ENCODE measurements at places on chromosomes 5 and 9.

- DNase-seq: no peak
Observed at GRCh38 chr5:52903142-52903541, 86.0 kb upstream of the ITGA2 start.

DNA sequence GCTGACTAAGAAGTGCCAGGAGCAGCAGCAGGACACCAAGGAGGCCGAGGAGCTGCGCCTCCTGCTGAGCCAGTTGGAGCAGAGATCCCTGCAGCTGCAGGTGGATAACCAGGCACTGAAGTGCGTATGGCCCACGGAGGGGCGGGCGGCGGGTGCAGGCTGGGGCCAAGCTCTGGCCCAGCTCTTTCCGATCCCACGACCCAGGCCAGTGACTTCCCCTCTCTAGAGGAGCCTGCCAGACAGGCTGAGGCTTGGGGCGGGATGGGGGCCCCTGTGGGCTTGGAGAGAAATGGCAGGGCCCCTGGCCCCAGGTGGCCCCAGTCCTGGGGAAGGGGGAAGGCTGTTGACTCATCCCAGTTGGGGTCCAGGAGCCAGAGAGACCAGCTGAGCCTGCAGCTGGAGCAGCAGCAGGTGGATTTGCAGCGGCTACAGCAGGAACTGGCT is 3.6 kb downstream of the PTRH1 start:
- DNase-seq: no peak

DNA sequence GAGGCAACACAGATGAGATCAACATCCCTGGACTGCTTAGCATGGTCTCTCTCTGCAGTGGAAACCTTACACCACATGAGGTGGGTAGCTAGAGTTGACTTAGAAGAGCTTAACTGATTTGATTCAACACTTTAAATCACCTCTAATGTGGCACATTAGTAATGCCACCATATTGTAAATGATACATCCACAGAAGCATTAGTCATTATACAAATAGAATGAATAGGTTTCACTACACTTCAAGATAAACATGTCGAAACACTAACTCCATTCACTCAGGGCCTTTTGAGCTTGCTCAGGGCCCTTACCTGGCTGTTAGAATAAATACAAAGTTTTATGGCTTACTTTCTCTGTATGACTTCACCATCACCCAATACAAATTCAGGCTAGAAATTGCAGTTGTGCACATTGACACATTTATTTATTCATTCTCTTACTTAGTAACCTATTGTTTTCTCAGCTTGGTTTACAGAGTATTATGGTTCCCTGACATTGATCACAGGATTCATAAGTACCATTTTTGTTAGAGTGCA is 9.3 kb upstream of the SMAD5 start:
- DNase-seq: no peak

- DNase-seq: no peak
Observed at GRCh38 chr5:84403773-84404172, 19.1 kb upstream of the EDIL3 start.

DNA sequence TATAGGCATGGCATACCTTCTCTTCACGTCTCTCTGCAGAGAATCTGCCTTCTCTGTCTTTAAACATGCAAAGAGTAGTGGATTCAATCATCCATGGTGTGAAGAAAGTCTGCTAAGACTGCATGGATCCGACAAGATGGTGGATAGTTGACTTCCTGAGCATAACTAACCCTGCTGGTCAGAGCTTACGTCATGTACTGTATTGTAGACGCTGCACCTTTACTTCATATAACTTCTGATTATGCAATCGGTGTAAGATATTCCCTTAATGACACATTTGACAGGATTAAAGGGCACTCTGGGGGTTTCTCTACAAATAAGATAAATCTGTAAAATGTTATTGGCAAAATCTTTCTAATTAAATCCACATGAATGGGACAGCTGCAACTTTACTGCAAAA is 240.3 kb upstream of the NREP start:
- DNase-seq: no peak

DNA sequence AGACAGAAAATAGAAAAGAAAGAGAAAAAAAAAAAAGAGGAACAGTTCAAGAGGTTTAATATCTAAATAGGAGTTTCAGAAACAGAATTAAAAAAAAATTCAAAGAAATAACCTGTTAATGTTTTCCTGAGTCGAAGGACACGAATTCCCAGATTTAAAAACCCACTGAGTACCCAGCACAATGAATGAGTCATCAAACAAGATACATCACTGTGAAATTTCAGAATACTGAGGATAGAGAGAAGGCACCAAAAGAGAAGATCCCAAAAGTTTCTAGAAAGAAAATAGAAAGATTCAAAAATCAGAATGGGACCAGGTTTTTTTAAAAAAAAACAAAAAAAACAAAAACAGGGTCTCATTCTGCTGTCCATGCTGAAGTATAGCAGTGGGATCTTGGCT is 8.8 kb downstream of the CDO1 start:
- DNase-seq: no peak

GRCh38 chr9:4709380-4709779 is 30.0 kb downstream of the CDC37L1 start:
- DNase-seq: no peak

DNA sequence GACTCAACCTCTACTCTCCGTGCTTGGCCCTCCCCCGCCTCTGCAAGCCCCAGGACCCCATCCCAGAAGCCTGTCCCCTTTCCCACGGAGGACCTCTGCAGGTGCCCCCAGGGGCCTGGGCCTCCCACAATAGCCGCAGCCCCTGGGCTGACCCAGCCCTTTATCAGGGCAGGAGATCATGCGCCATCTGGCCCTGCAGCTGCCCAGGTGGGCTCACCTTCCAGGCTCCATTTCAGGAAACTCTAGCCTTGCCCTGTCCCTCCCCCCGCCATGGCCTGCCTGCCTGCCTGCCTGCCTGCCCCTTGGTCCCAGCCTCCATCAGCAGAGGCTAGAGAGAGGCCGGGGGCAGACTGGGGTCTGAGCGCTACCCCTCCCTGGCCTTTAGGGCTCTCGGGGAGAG is 48.7 kb downstream of the ASS1 start:
- DNase-seq: no peak

DNA sequence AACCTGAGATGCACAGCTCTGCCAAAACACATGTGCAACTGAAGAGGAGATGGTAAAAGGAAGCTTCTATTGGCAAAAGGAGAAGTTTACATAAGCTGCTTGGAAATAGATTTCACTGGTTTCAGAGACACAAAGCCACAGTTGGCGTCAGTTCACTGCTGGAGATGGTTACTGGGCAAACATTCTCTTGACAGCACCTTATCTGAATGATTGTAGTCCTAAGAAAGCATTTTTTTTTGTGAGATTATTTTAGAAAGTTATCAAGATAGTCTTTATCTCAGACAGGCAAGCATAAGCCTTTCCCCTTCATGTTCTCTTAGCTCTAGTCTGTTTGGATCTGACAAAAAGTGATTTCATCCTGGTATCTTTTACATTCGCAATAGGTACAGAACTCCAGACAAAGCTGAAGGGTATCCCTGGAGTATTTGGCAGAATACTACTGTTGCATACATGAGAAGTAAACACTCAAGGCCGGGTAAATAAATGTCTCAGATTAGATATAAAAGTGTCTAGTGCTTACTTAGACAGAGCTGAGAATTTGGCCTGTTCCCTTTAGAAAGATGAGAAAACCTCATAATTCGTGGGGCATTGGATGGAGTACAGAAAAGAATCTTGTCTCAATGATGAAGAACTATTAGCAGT is 1668.0 kb upstream of the NUDT12 start:
- no peak for DNase-seq

DNA sequence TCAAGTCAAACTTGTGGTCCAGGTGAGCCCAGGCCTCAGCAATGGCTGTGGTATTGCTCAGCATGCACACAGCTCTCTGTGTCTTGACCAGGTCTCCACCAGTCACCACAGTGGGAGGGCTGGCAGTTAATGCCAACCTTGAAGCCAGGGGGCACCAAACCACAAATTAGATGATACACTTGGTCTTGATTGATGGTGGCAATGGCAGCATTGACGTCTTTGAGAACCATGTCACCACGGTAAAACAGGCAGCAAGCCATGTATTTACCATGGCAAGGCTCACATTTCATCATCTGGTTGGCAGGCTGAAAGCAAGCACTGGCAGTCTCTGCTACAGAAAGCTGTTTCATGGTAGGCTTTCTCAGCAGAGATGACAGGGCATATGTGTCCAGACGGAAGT is 40.0 kb downstream of the NIM1K start:
- DNase-seq: no peak

DNA sequence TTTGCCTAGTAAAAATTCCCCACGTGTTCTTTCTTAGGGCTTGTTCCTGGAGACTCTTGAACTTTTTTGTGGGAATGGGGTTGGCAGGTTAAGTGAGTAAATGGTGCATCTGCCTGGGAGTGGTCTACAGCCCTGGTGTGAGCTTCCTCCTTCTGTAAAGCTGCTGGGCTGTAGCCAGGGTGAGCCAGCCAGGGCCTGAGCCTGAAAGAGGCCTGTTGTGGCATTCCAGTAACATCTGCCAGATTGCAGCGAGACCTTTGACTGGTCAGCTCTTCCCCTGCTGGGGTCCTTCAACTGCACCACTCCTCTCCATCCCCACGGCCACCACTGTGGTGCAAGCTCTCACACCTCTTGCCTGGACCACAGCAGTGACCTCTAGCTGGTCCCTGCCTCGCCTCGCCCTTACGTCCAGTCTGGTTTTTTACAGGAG is 47.5 kb downstream of the SLC22A5 start:
- DNase-seq: no peak

GRCh38 chr5:136132087-136132486 is 558 bp upstream of the SMAD5 start:
- no peak for DNase-seq

DNA sequence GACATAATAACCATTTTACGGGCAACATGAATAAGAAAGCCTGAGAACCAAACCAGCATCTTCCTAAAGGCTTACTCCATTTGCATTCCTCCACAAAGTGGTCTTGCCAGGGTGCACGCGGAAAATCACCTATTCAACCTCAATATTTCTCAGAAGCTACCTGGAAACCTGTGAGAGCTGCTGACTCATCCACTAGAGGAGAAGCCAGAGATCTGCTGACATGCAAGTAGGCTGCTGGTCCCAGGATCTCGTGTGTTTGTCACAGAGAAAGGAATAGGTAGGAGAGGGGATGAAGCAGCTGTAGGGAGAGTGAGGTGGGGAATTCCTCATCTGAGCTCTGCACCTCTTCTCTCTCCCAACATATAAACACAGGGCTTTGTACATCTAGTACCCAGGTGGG is 138.1 kb downstream of the ADAMTS12 start:
- DNase-seq: no peak

DNA sequence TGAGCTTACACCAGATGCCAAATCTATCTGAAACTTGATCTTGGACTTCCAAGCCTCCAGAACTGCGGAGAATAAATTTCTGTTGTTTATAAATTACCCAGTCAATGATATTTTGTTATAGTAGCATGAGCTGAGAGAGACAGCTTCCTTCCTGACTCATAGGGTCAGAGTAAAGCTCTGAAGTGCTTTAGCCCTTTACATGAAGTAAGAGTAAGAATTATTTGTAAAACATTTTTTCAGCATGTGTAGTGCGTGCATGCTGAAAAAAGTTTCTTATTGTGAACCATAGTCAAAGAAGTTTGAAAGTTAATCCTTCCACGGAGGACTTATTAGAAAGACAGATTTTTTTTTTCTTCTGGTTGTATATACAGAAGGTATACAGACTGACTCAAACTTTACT is 172.4 kb downstream of the DMRT2 start:
- DNase-seq: no peak

DNA sequence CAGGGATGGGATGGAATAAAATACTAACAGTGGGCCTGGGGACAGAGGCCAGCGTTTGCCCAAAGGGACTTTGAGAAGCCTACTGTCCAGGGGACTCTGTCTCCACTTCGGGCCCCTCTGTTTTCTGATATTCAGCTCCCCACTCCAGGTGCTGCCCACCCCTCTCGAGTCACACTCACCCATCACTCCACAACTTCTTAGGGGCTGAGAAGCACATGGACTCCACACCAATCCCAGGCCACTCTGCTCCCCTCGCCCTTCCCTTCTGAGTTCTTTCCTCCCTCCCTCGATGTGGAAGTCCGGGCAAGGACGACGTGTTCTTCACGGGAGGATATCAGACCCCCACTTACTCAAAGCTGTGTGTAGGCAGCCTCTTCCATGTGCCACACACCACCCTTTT is 124.5 kb downstream of the BARX1 start:
- DNase-seq: no peak

DNA sequence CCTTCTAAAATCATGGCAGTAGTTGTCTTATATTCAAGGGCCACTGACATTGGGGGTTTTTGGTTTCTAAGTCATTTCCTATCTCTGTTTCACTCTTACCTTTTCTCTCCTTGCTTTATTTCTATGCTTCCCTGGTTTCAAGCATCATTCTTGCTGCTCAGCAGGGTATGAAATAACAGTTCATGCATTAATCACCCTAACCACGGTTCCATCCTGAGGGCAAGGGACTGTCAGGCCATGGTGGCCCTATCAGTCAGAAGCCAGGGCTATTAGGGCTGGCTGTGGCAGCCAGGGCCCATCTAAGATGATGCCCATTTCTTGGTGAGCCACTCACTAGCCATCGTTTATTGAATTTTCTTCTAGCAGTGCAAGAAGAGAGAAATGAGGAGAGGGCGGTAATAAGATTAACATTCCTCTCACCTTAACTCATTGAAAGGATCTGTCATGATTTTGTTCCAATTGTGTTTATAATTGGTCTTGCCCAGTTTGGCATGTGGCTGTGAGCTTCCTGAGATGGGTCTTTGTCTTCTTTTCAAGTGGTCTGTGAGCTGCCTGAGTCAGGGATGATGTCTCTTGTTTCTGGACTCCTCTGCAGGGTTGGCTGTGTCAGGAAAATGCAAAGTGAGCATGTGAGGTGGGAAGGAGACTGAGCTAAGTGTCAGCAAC is 45.2 kb downstream of the CYSTM1 start:
- no peak for DNase-seq

DNA sequence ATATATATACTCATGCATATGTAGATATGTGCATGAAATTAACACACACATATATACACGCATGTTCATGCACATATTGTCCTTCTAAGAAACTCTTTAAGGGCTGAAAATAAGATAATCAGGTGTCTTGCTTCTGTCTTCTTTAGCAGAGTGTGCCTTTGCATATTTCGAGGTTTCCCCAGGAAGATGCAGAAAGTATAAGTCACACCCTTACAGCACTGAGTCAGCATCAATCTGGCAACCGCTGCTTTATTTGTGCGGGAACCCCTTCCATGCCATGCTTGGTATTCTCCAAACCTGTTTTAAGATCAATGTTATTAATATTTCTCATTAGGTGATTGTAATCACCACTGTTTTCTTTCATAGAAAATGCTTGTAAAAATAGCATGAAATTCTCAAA is 557.9 kb downstream of the CAAP1 start:
- DNase-seq: no peak

DNA sequence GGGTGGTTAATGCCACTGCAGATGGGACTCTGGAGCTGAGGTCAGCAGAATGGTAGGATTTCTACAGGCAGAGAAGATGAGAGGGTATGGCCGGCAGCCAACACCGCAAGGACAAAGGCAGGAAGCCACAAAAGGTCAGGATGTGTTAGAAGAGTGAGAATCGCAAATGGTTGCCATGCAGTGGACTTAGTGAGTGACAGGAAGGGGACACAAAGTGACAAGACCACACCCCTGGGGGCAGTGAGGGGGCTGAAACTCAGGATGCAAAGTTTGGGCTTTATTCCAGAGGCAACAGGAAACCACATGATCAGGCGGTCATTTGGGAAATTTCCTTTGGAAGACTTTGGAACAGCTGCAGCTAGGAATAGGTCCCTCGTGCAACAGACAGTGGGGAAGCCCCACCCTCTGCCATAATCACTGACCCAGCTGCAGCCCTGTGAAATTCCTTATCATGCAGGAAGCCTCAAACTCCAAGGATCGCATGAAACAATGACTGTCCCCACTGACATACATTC is 14.2 kb upstream of the CCDC180 start:
- no peak for DNase-seq
